ENCODE measurements at places on chromosomes 6 and 20. TPM values are rescaled to one million over a fixed set of nuclear protein-coding genes. Genes with fewer than 3 reads are reported as not detected.

Gene SIRPG
- total RNA-seq = 2.5 TPM

- H3K27me3 ChIP-seq = no peaks in the 10 kb centered on the region
- no peak overlapping the region for H3K27ac ChIP-seq
- no peak for DNase-seq
- H3K36me3 ChIP-seq = no peaks in the 10 kb centered on the region
- H3K4me3 ChIP-seq = no peak overlapping the region
Measured at GRCh38 chr6:43800298-43800623, 30.2 kb downstream of the VEGFA start.

DNA sequence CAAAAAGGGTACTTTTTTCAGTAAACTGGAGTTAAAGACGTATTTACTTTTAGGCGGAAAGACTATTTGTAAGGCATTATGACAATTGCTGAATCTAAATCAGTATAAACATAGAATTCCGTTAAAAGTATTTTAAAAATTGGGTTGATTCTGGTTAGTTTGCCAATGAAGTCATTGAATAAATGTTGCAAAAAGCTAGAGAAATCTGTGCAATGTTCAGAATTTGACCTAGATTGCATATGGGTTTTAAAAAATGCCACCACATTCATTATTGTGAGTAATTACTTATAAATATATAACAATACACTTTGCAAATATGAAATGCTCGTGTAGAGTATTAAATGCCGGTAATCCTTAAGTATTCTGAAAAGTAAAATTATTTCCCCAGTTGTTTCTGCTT, 116.5 kb upstream of the EEF1E1 start:
- no peak overlapping the region for H3K4me3 ChIP-seq
- no peak for DNase-seq
- no peaks in the 10 kb centered on the region for H3K4me1 ChIP-seq
- H3K36me3 ChIP-seq = no peaks in the 10 kb centered on the region
- H3K27me3 ChIP-seq = no peaks in the 10 kb centered on the region
- no peak overlapping the region for H3K27ac ChIP-seq

- H3K4me1 ChIP-seq = peaks cover 8% of the 10 kb centered on the region
- peaks cover 4% of the 10 kb centered on the region for H3K36me3 ChIP-seq
Measured at GRCh38 chr6:3119040-3119723, 671 bp downstream of the BPHL start.

DNA sequence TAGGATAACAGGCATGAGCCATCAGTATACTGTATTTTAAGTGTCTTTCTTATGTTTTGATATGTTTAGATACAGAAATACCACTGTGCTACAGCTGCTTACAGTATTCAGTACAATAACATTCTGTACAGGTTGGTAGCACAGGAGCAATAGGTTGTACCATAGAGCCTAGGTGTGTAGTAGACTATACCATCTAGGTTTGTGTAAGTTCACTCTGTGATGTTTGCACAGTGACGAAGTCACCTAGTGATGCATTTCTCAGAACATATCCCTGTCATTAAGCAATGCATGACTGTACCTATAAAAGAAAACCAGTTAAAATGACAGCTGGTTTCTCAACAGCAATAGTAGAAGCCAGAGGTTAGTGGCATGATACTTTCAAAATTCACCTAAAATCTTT, 3.0 kb upstream of the ZBTB24 start:
- no peaks in the 10 kb centered on the region for H3K27me3 ChIP-seq
- DNase-seq = no peak
- no peak overlapping the region for H3K27ac ChIP-seq
- H3K4me1 ChIP-seq = peaks cover 4% of the 10 kb centered on the region
- no peaks in the 10 kb centered on the region for H3K36me3 ChIP-seq
- H3K4me3 ChIP-seq = no peak overlapping the region
